ENCODE measurements at places on chromosomes 1 and 21. TPM values are rescaled to one million over a fixed set of nuclear protein-coding genes. Genes with fewer than 3 reads are reported as not detected.

The LRRC7 gene
- polyA plus RNA-seq, result not detected

The ETV3L gene
- not detected for polyA plus RNA-seq

The SDCCAG8 gene
- 28.5 TPM for polyA plus RNA-seq

The CFH gene
- not detected for polyA plus RNA-seq

The OLIG2 gene
- polyA plus RNA-seq, result not detected

The CFAP45 gene
- 1.2 TPM for polyA plus RNA-seq

Measured in IgD-negative memory B cell (primary cell).